Effector memory CD8-positive, alpha-beta T cell (primary cell): ENCODE measurements at places on chromosomes 5 and 9.

DNA sequence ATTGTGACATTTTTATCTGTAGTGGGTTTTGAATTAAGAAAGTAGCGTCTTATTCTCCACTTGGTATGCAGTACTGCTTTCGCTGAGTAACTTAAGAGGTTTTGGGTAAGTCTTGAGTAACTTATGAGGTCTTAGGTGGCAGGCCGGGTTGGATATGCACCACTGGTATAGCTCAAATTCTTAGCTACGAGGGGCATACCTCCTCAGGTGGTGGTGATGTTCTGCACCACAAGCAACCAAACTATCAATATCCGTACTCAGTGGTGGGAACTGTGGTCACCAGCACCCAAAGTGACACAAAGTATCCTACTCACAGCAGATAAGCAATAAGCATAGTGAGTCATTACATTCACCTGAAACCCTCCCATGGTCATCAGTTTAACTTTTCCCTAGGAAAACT lies 13.7 kb downstream of the SMC2 start:
- DNase-seq = no peak

DNA sequence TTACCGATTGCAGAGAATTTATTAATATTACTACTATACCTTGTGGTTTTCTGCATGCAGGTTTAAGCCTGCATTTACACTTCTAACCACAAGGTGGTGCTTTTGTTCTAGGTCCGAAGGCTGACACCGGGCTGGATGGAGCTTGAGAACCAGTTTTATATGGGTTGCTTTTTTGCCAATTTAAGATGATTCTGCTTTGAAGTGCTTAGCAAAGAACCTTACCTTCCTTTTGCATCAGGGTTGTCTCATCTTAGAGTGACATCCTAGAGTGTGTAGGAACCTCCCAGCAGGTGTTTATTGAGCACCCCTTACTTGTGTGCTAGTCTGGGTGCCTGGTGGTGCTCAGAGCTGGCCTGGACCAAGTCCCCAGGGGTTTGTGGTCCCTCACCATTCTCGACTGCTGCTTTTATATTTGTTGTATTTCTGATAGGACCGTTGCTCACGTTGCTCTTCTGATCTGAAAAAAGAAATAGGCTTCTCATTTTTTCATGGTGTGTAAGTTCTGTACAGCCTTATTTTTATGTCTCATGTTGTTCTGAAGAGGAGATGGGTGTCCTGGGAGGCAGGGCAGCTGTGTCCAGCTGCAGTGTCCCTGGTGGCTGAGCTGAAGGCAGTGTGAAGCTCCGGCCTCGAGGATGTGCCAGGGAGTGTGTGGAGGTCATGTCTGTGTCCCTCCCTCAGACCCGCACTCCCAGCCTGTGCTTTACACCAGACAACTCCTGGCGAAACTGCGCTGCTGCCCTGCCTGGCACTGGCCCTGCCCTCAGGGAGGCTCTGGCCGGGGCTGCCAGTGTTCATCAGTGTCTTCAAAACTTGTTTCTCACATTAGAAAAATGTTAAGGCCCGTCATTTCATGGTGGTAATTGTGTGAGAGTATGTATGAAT lies 54.3 kb downstream of the EHMT1 start:
- peak; percentile 56 for DNase-seq

DNA sequence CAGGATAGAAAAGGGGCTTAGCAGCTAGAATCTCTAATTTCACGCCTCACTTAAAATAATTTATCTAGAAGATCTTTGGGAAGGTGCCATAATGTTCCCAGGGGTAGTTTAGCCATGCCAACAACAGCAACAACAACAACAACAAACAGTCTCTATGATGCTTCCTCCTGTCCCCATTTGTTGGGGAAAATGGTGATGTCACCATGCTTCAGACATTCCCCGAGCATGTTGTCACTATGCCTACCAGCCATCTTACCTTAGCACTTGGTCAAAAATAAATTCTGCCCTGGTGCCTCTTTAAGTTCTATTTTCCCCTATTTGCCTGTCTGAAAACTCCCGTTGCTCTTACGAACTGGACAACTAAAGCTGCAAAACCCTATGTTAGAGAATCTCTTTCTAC lies 76.6 kb downstream of the KCNN2 start:
- no peak for DNase-seq

GRCh38 chr9:95167998-95168397 lies 149.5 kb downstream of the FANCC start:
- peak; percentile 66 for DNase-seq

DNA sequence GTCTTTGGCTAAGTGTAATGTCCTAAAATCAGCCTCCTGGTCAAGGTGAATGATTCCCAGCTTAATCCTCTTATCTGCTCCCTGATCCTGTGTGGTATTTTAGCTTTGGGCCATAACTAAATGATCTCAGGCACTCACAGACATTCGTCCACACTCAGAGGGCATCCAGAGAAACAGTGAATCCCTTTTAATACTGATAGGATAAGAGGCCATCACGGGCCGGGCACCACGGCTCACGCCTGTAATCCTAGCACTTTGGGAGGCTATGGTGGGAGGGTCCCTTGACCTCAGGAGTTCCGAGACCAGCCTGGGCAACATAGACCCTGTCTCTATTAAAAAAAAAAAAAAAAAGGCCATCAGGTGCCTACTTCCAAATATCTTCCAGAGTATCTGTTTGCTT lies 6.3 kb downstream of the PDCL start:
- DNase-seq = no peak

GRCh38 chr5:59246882-59247281 lies 646.6 kb downstream of the PDE4D start:
- no peak for DNase-seq
